ENCODE measurements at places on chromosomes 16 and 17.

- no peak for DNase-seq
Observed at GRCh38 chr17:8875436-8875835, 8.0 kb upstream of the PIK3R6 start.

- DNase-seq: no peak
Observed at GRCh38 chr17:80414508-80414802, 512 bp upstream of the ENDOV start.

DNA sequence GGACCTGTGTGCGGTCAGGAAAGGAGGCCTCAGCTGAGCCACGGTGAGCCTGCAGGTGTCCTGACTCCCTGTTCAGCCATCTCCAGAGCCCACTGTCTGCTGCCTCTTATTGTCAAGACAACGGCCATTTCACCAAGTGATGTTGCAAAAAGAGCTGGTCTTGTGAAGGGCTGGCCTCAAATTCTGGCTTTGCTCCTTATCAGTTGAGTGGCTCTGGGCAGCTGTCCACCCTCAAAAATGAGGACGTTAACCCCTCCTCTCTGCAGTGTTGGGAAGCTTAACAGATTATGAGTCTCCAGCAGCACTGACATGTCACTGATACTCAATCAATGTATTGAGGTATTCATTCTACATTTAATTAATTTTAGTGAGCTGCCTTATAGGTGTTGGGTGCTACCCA, 171.1 kb upstream of the TOX3 start:
- DNase-seq: no peak

- no peak for DNase-seq
Observed at GRCh38 chr17:13001991-13002615, 15.7 kb downstream of the ELAC2 start.

GRCh38 chr17:48746916-48747444, 18.4 kb upstream of the HOXB13 start:
- DNase-seq: no peak

- no peak for DNase-seq
Observed at GRCh38 chr16:19344224-19344801, 58.8 kb downstream of the CLEC19A start.

DNA sequence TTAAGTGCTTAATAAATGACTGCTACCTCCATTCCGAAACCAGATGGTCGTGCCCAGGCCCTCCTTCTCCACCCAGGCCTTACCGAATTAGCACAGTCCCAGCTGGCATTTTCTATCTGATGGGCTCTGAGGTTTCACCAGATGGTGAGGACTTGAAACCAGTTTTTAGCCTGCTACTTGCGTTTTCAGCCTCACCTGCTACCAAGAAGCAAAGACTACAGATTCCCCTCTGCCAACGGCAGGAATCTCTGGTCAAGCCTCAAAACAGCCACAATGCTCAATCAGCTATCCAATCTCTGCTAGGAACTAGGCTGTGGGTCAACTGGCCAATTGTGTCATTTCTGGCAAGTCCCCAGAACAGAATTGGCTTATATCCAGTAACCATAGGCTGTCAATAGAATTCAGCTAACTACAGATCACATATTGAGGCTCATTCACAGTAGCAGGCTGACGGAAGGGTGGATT, 11.7 kb downstream of the PECAM1 start:
- no peak for DNase-seq

GRCh38 chr17:76726776-76727718, at the start of gene METTL23:
Gene METTL23, plus strand, starts transcription at chr17:76726839. Its CDS starts 2,872 bp downstream, at chr17:76729711.
- peak; percentile 61 for DNase-seq

- peak; percentile 95 for DNase-seq
Observed at GRCh38 chr17:42322382-42323267, 34.3 kb downstream of the STAT5A start.

DNA sequence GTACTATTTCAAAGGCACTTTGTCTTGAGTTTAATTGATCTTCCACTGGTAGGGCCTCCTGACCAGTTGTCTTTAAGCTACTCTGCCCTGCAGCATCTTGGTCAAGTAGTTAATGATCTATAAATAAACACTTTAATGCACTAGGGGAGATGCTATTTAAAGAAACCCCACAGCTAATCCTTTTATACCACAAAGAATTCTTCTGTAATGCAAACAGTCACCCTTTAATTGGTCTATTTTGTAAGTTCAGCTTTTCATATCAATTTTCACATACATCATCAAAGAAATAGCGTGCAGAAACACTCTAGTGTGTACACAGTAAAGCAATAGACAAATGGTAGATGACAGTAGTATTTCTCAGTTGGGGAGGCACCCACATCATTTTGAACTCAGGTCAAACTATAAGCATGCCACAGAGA, 70.3 kb downstream of the PMP22 start:
- DNase-seq: no peak

DNA sequence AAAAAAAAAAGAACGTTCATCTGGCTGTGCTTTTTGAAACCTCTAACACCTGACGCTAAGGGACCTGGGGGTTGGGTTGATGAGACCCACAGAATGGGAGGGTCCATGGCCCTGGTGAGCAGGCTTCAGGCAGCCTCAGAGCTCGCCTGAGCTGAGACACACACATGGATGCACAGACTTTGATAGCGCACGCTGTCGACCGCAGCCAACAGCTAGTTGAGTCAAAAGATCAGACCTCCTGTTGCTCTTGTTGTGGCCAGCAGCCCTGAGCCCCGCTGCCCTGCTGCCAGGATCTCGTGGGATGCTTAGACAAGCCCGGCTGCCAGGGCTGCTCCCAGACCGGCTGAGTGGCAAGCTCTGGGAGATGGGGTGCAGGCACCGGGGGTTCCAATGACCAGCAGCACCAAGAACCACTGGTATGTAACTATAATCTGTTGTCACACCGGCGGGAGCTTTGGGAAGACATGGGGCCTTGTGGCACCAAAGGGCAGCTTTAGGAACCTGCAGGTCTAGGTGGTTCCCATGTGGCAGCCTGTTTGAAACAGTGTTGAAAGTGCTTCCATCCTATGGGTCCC, 20.0 kb upstream of the MEAK7 start:
- no peak for DNase-seq

DNA sequence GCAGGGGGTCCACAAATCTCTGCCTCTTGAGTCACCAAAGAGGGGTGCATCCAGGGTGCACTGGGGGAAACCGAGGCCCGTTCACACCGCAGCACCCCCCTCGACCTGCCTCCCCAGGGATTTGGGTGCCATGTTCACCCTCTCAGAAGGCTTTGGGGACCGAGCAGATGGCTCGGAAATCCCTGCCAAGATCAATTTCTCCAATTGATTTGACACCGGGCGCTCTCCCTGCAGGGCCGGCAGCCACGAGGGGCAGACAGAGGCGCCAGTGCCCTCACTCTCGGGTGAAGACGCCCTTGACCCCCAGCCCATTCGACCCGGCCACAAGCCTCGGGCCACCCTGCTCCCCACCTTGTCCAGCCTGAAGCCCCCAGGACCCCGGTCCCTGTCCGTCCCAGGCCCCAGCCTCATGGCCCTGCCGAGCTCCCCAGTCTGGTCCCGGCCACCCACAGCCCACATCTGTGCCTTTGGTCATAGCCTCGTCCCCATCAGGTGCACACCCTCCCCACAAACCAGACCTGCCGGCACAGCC, 9.3 kb downstream of the SSTR5 start:
- DNase-seq: no peak

- DNase-seq: no peak
Observed at GRCh38 chr17:8947201-8947600, 18.3 kb downstream of the PIK3R5 start.

- DNase-seq: peak; percentile 42
Observed at GRCh38 chr17:49494986-49495841, at the start of gene NGFR. Gene NGFR, plus strand, starts transcription at chr17:49495293. Its CDS starts 125 bp downstream, at chr17:49495418.

DNA sequence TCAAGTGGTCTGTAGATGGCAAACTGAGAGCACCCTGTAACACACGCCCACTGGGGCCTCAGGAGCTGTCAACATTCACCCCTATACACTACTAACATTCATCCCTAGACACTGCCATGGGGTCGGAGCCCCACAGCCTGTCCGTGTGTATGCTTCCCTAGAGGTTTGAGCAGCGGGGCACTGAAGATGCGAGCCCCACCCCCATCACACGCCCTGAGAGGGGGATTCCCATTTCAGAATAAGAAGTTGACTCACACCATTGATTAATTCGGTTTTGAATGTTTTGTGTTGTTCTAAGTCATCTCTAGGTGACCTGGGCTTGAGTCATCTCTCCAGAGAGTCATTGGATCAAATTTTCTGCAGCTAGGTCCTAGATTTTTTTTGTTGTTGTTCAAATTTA, 37.3 kb upstream of the MMD start:
- no peak for DNase-seq

DNA sequence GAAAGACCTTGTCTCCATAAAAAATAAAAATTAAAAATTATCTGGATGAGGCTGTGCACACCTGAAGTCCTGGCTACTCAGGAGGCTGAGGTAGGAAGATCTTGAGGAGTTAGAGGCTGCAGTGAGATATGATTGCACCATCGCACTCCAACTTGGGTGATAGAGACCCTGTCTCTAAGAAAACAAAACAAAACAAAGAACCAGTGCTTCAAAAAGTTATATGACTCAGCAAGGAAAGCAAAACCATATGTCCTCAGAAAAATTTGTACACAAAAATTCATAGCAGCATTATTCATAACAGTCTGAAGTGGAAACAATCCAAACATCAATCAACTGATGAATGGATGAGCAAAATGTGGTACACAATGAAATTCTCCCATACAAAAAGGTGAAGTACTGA, 48.9 kb downstream of the SLFN5 start:
- DNase-seq: no peak

GRCh38 chr17:51010173-51010675, 110.4 kb downstream of the SPAG9 start:
- no peak for DNase-seq

- no peak for DNase-seq
Observed at GRCh38 chr16:31734265-31734664, 139.3 kb upstream of the ZNF267 start.

GRCh38 chr16:72044825-72045359, 9.4 kb upstream of the HP start:
- no peak for DNase-seq

DNA sequence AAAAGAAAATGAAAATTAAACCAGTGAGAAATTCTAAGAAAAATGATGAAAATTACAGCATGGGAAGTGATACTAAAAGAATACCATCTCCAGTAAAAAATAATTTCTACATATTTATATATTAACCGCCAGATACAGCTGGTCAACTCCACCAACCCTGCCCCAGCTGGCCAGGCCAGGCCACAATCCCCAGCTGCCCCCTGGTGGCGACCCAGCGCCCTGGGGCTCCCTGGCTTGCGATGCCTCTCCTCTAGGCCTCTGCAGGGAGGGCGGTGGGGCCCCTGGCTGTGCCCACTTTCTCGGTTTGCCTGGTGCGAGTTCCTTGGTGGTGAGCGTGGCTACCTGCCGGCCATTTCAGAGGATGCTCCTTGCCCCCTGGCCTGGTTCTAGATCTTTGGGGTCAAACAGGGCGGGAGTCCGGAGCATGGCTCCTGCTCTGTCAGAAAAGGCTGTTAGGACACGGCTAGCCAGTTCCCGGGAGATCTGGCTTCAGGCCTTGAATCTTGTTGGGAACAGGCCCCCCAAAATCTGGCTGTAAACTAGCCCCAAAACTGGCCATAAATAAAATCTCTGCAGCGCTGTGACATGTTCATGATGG, 14.5 kb downstream of the GLIS2 start:
- peak; percentile 86 for DNase-seq

DNA sequence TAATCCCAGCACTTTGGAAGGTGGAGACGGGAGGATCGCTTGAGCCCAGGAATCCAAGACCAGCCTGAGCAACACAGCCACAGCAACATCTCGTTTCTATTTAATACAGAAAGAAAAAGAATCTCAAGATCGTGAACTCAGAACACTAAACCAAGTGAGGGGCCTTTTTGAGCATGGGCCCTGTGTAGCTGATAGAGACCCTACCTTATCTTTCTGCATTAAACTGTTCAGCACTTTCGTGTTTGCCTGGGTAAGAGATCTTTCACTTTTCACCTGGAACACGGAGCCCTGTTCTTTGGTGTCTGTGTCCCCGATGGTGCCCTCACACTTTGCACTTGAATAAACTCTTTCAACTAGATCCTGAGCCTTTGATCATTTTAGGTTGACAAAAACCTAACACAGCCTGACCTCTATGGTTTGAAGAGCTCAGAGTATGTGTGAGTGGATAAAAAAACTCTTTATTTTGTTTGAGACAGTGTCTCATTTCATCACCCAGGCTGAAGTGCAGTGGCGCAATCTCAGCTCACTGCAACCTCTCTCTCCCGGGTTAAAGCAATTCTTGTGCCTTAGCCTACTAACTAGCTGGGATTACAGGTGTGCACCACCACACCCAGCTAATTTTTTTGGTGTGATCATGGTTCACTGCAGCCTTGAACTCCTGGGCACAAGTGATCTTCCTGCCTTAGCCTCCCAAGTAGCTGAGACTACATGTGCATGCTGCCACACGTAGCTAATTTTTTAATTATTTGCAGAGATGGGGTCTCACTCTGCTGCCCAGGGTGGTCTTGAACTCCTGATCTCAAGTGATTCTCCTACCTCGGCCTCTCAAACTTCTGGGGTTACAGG, 83.8 kb upstream of the GRIN2A start:
- no peak for DNase-seq

DNA sequence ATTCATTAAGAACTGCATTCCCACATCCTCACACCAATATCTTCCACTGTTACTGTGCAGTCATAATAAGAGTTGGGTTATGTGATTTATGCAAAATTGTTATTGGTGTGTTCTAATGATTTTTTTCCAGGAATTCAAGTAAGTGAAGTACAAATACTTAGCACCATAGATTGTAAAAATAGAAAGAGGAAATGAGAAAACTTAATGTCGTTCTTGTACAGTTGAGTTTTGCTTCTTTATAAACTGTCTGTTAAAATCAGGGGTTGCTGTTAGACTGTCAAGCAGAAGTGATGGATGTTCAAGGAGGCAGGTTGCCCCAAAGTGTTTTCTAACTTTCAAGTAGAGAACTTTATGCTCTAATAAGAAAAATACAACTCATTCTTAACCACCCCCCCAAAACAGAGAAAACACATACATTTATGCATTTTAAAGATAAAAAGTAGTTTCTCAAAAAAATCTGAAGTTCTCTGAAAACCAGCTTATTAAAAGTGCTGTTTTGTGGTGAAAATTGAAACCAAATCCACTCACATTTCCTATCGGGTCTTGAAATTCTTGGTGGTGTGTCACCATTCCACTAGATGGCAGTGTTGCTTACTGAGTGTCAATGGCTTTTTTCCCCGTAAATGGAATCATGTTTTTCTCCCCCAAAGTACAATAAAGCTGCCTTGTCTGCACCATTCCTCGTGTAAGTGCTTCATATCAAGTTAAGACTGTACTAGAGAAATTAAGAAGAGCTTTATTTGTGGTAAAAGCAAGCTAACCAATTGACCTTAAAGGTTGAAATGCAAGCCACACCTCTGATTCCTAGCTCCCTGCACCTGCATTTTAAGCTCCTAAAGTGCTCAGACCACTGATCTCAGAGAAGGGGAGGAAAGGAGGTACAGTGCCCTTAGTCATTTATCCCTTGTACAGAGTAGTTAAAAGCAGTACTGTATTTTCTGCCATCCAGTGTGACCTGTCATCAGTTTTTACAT, 4.7 kb upstream of the IGSF6 start:
- DNase-seq: peak; percentile 36

- no peak for DNase-seq
Observed at GRCh38 chr17:60077672-60078519, 825 bp downstream of the HEATR6 start.

Data from neural crest cell (in vitro differentiated cells).